Daoy (cell line): ENCODE measurements at places on chromosomes 3 and 15. TPM values are rescaled to one million over a fixed set of nuclear protein-coding genes. Genes with fewer than 3 reads are reported as not detected.

DNA sequence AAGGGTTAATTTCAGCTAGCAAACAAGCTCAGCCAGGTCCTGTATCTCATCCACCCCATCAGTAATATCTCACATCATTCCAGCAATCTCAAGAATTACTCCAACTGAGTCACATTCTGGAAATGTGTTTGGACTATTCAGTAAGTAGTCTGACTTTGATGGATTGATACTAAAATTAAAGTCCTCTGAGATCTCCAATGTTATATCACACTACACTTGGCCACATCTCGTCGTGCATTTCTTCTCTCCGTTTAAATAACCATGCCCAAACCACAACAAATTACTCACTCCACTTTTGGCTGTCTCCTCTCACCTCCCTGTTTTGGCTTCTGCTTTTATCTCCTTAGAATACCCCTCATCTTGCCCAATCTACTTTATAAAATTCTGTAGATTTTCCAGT is 292.2 kb downstream of the PYDC2 start:
- peak; percentile 21 for DNase-seq

GRCh38 chr3:22994781-22995180 is 208.3 kb upstream of the UBE2E2 start:
- no peak for DNase-seq

GRCh38 chr15:86256628-86257027 is 177.0 kb downstream of the AGBL1 start:
- DNase-seq: no peak

Gene C3orf85
- total RNA-seq: not detected in 2 replicates

Gene TNIK
- total RNA-seq: 7.0 and 8.7 TPM in 2 replicates

Gene TPRG1
- total RNA-seq: 0.54 and 0.69 TPM in 2 replicates

- no peak for DNase-seq
Measured at GRCh38 chr15:70786996-70787395, 23.6 kb upstream of the UACA start.

- DNase-seq: no peak
Measured at GRCh38 chr3:183434503-183434902, 6.1 kb upstream of the MCF2L2 start.

DNA sequence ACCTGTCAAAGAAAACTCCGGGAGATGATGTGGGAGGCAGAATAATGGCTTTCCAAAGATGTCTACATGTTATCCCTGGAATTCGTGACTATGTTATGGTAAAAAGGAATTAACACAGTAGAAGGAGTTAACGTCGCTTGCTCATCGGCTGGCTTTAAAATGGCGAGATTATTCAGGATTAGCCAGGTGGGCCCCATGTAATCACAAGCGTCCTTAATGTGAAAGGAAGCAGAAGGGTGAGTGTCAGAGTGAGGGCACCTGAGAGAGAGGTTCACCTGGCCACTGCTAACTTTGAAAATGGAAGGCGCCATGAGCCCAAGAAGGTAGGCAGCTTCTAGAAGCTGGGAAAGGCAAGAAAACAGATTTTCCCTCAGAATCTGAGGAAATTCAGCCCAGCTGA is 557.2 kb downstream of the EPHB1 start:
- no peak for DNase-seq
